Osteoblast (primary cell): ENCODE measurements at places on chromosomes 16 and 17. TPM values are rescaled to one million over a fixed set of nuclear protein-coding genes. Genes with fewer than 3 reads are reported as not detected.

- peaks cover 33% of the 10 kb centered on the region for H3K4me1 ChIP-seq
- no peaks in the 10 kb centered on the region for H3K27me3 ChIP-seq
- peak; percentile 96 for DNase-seq
- no peaks in the 10 kb centered on the region for H3K36me3 ChIP-seq
- no peak overlapping the region for H3K4me3 ChIP-seq
- peak overlapping the region; percentile 57 for H3K27ac ChIP-seq
Observed at GRCh38 chr16:88298833-88299745, 83.7 kb upstream of the ZNF469 start.

DNA sequence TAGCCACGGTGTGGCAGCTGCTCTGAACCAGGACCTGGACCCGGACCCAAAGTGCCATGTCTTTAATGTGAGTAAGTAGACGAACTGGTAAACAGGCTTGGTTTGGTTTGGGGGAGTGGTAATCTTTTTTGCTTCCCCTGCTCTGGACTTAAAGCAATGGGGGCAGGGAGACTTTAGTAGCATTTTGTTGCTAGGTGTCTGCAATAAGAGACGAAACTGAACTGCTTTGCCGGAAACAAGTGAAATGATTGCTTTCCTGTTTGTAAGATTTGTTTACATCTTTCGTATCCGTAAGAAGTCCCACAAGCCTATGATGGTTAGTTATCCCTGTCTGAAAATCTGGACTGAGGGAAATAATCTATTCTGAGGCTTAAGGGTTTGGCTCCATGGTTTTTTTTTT is 21.5 kb downstream of the PRCD start:
- peaks cover 40% of the 10 kb centered on the region for H3K36me3 ChIP-seq
- peak overlapping the region; percentile 77 for H3K27ac ChIP-seq
- peak; percentile 58 for DNase-seq

- H3K27me3 ChIP-seq, result peaks cover 83% of the 10 kb centered on the region
- no peak overlapping the region for H3K27ac ChIP-seq
- no peaks in the 10 kb centered on the region for H3K36me3 ChIP-seq
Observed at GRCh38 chr17:48297825-48298224, 132.2 kb downstream of the SKAP1 start.

DNA sequence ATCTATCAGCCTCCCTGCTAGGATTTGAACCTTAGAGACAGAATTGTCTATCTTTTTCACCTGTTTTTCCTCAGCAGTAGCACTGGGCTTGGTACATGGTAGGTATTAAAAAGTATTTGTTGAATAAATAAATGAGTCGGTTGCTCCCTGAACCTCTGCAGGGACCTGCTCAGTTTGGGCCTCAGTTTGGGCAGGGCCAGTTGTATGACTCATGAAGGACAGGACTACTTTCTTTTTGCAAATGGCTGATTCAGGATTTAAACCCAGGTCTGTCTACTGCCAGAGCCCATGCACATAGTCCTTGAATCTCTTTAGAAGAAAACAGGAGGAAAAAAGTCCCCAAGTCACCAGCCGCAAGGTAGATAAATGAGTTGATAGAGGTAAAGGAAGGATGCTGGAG is 3.1 kb downstream of the MMP2 start:
- peak overlapping the region; percentile 97 for H3K27ac ChIP-seq
- H3K36me3 ChIP-seq, result peaks cover 59% of the 10 kb centered on the region
- DNase-seq, result peak; percentile 95
- peak overlapping the region; percentile 31 for H3K4me3 ChIP-seq
- peaks cover 77% of the 10 kb centered on the region for H3K4me1 ChIP-seq

GRCh38 chr17:46869975-46870803 is 18.8 kb downstream of the WNT9B start:
- H3K4me1 ChIP-seq, result no peaks in the 10 kb centered on the region
- no peak overlapping the region for H3K27ac ChIP-seq
- peaks cover 5% of the 10 kb centered on the region for H3K27me3 ChIP-seq
- H3K4me3 ChIP-seq, result no peak overlapping the region
- H3K36me3 ChIP-seq, result no peaks in the 10 kb centered on the region
- no peak for DNase-seq

DNA sequence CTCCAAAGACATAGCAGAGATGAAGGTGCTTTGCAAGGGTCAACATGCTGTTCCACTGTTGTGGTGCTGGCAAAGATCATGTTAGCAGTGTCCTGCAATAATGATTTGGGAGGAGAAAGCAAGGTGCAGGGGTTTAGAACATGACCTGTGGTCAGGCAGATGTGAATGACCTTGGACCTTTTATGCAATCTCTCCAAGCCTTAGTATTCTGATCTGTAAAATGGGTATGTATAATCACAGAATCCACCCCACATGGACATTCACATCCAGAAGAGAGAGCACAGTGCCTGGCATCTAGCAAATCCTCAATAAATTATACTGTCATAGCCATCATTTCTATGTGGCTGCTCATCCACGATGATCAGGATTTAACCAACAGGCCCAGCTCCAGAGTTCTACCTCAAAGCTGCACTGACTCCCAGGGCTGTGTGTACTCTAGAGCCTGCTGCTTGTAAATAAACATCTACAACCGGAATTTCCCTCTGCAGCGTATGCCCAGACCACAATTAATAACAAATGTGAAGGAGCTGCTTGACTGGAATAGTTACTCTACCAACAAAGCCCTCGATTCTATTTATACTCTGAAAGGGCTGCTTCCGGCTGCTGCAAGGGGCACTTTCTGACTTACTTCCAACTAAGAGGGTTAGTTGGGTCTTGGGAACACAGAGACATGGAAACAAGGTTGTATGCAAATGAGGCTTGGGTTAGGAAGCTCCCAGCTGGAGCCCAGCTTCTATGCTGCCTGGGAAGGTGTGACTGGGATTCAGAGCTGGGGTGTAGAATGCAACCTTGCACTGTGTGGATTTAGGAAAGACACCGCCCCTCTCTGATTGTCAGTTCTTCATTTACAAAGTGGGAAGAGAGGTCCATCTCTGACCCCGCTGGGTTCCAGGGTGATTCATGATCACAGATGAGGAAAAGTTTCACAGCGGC is 265.2 kb downstream of the XYLT1 start:
- H3K4me3 ChIP-seq, result no peak overlapping the region
- no peaks in the 10 kb centered on the region for H3K27me3 ChIP-seq
- H3K4me1 ChIP-seq, result no peaks in the 10 kb centered on the region
- no peak for DNase-seq
- no peak overlapping the region for H3K27ac ChIP-seq
- H3K36me3 ChIP-seq, result no peaks in the 10 kb centered on the region

GRCh38 chr17:74744714-74745547 is 3.5 kb upstream of the NHERF1 start:
- H3K27ac ChIP-seq, result no peak overlapping the region
- peaks cover 9% of the 10 kb centered on the region for H3K4me1 ChIP-seq
- H3K27me3 ChIP-seq, result peaks cover 8% of the 10 kb centered on the region
- peak; percentile 98 for DNase-seq

CPHXL2 gene
- total RNA-seq, result not detected in 2 replicates
